ENCODE measurements at places on chromosomes 7 and 10.

DNA sequence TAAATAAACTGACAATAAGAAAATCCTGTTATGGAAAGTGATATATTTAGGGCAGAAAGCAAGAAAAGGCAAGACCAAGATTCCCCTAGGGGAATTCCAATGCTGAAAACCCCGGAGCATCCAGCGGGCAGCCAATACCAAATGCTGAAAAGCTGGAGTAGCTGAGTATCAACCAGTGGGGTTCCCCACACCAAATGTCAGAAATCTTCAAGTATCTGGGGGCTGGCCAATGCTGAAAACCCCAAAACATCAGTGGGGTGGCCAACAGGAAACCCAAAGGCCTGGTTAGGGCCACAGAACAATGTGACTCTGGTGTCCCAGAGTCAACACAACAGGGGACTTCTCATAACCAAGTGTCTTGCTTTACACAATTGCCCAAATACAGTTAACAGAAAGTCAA is 271.8 kb upstream of the CACNA2D1 start:
- DNase-seq: no peak

DNA sequence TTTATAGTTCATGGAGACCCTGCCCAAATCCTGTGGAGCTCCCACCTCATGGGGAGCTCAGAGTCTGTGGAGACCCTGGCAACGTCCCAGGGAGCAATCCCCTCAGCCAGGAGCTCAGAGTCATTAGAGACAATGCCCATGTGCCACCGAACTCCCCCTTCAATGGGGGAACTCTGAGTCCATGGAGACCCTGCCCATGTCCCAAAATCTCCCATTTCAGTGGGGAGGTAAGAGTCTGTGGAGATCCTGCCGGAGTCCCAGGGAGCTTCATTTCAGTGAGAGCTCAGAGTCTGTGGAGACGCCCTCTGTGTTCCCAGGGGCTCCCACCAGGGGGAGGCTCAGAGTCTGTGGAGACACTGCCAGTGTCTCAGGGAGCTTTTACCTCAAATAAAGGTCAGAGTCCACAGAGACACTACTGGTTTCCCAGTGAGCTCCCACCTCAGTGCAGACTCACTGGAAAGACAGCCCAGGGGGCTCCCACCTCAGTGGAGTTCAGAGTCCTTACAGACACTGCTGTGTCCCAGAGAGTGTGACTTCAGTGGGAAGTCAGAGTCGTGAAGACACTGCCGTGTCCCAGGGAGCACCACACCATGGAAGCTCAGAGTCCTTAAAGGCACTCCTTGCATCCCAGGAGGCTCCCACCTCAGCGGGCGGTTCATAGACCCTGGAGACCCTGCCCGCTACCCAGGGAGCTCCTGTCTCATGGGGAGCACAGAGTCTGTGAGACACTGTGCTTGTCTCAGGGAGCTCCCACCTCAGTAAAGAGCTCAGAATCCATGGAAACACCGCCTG is 5.0 kb downstream of the MYO1G start:
- DNase-seq: no peak

DNA sequence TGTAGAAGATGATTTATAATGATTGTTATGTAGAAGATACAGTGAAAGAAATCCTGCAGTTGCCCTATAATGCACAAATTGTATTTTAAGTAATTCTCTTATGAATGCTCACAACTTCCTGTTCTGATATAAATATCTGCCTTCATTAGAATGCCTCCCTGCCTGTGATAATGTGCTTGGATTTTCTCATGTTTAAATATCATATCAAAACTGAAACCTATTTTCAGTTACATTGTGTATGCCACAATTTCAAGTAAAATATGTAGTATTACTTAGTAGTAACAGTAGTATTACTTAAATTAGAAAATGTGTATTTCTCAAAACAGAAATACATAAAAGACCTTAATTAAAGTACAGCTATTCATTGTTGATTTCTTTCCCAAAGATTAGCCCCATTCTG is 41.1 kb upstream of the TFEC start:
- no peak for DNase-seq

DNA sequence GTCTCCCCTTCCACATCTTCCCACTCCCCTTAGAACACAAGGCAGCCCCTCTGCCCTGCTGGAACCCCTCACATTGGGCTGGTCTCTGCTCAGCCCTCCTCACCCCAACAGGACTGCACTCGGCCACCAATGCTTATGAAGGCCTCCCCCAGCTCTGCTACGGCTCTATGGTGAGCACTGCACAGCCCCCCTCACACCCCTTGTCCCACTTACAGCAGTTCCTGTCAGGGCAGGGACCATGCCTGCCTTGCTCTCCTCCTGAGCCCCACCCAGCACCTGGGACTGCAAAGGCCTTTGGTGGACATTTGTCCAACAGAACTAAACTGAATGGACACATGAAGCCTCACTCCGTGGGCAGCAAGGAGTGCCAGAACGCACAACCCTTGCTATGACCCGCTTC is 171.9 kb downstream of the GRID1 start:
- no peak for DNase-seq
